ENCODE measurements at places on chromosomes 16 and 17. TPM values are rescaled to one million over a fixed set of nuclear protein-coding genes. Genes with fewer than 3 reads are reported as not detected.

- DNase-seq: no peak
- no peaks in the 10 kb centered on the region for H3K4me1 ChIP-seq
- no peaks in the 10 kb centered on the region for H3K27me3 ChIP-seq
- no peaks in the 10 kb centered on the region for H3K36me3 ChIP-seq
- no peak overlapping the region for H3K27ac ChIP-seq
Measured at GRCh38 chr16:59514651-59515050, 780.5 kb upstream of the GOT2 start.

The NPTX1 gene
- 2.0 TPM for total RNA-seq

- peaks cover 18% of the 10 kb centered on the region for H3K36me3 ChIP-seq
- no peaks in the 10 kb centered on the region for H3K27me3 ChIP-seq
- DNase-seq: peak; percentile 97
- peak within 1 kb of the TSS; percentile 97 for H3K27ac ChIP-seq
- H3K4me1 ChIP-seq: peaks cover 52% of the 10 kb centered on the region
Measured at GRCh38 chr17:7687072-7687907, at the start of gene TP53. Gene TP53 (minus strand): TSS chr17:7687490. CDS start chr17:7676594, 10,896 bp downstream.

The CHST5 gene
- total RNA-seq: 2.3 TPM

DNA sequence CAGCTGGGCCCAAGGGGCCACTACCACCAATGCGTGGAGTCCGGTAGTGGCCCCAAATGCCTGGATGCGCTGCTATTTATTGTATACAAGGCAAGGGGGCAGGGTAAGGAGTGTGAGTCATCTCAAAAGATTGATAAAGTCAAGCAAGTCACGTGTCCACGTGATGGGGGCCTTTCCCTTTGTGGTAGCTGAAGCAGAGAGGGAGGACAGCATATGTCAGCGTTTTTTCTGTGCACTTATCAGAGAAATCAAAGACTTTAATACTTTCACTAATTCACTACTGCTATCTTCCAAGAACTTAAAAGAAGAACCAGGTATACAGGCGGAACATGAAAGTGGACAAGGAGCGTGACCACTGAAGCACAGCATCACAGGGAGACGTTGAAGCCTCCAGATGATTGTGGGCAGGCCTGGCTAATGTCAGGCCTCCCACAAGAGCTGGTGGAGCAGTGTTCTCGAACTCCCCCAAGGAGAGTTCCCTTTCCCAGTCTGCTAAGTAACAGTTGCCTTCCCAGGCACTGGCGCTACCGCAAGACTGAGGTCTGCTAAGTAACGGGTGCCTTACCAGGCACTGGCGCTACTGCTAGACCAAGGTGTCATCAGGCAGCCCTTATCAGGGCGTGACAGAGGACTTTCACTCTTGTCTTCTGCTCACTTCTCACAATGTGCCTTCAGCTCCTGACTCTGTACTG is 10.8 kb upstream of the ASB16 start:
- no peak overlapping the region for H3K27ac ChIP-seq
- no peaks in the 10 kb centered on the region for H3K36me3 ChIP-seq
- H3K27me3 ChIP-seq: no peaks in the 10 kb centered on the region
- no peaks in the 10 kb centered on the region for H3K4me1 ChIP-seq

The SNAI3 gene
- total RNA-seq: 2.6 TPM

The TBC1D3G gene
- not detected for total RNA-seq

- no peaks in the 10 kb centered on the region for H3K36me3 ChIP-seq
- peaks cover 62% of the 10 kb centered on the region for H3K27me3 ChIP-seq
- no peak for DNase-seq
- no peak overlapping the region for H3K27ac ChIP-seq
Measured at GRCh38 chr17:50566886-50567285, 6.4 kb downstream of the CACNA1G start.

GRCh38 chr17:63406689-63407330 is 39.3 kb downstream of the CYB561 start:
- H3K4me3 ChIP-seq: no peak overlapping the region
- no peaks in the 10 kb centered on the region for H3K27me3 ChIP-seq
- peak; percentile 75 for DNase-seq
- H3K36me3 ChIP-seq: peaks cover 13% of the 10 kb centered on the region
- peaks cover 6% of the 10 kb centered on the region for H3K4me1 ChIP-seq
- no peak overlapping the region for H3K27ac ChIP-seq

DNA sequence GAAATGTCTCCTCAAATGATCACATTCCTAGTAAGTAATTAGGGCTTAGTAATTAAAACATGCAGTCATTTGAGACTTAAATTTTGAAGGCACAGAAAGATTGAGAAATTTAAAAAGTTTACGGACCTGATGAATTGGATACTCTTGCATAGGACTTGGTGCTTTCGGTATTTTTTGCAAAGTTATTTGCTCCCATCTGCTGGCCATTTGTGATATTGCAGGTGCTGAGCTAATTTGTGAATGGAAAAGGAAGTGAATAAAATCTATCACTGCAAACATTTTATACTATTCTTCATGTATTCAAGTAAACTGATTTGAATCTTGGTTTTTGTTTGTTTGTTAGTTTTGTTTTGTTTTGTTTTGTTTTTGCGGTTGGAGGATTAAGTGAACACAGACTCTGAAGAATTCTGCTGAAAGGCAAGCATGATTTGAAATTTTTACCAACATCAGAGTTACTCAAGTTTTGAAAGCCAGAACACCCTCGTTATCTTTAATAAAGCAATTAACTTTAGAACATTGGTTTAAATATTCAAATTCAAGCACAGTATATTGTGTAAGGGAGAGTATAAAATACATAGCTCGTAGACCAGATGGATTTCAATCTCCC is 689.5 kb upstream of the RBFOX1 start:
- H3K4me3 ChIP-seq: no peak overlapping the region
- H3K4me1 ChIP-seq: no peaks in the 10 kb centered on the region
- no peaks in the 10 kb centered on the region for H3K27me3 ChIP-seq
- H3K36me3 ChIP-seq: no peaks in the 10 kb centered on the region

DNA sequence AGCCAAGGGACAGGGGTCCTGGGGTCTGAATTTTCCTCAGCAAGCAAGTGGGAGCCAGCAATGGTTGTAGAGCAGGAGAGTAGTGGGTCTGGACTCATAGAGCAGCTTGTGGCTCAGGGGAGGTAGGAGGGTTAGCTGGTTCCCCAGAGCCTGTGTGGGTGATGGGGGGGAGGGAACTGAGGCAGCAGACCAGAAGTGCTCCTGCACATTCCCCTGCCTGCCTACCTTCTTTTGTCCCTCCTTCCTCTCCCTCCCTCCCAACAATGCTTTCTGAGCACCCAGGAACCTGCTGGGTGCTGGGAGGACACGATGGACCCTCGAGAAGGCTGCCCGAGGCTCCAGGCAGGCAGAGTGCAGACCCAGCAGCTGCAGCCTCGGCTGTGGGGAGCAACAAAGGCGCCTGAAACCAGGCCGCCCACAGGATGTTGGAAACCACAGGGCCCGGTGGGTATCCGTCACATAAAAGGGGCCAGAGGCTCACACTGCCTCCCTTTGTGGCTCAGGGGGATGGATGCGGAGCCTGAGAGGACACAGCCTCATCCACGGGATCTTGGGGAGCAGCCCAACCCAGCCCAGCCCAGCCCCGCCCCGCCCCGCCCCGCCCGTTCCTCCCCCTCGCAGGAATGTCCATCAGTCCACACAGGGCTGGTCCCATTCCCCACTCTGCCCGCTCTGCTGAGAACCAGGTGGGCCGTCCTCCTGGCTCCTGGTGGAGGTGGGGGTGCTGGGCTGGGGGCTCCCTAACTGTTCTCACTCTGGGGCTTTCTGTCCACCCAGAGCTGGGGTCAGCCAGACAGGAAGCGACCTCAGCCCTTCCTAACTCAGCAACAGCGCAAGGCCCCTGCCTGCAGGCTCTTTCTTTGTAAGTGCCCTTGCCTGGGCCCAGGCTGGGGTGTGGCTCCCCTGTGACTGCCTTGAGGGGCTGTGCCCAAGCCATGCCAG is 1.7 kb upstream of the NLRC3 start:
- peaks cover 25% of the 10 kb centered on the region for H3K36me3 ChIP-seq
- no peak overlapping the region for H3K4me3 ChIP-seq
- H3K27me3 ChIP-seq: peaks cover 9% of the 10 kb centered on the region
- H3K4me1 ChIP-seq: peaks cover 18% of the 10 kb centered on the region
- peak; percentile 45 for DNase-seq
- H3K27ac ChIP-seq: peak overlapping the region; percentile 30

DNA sequence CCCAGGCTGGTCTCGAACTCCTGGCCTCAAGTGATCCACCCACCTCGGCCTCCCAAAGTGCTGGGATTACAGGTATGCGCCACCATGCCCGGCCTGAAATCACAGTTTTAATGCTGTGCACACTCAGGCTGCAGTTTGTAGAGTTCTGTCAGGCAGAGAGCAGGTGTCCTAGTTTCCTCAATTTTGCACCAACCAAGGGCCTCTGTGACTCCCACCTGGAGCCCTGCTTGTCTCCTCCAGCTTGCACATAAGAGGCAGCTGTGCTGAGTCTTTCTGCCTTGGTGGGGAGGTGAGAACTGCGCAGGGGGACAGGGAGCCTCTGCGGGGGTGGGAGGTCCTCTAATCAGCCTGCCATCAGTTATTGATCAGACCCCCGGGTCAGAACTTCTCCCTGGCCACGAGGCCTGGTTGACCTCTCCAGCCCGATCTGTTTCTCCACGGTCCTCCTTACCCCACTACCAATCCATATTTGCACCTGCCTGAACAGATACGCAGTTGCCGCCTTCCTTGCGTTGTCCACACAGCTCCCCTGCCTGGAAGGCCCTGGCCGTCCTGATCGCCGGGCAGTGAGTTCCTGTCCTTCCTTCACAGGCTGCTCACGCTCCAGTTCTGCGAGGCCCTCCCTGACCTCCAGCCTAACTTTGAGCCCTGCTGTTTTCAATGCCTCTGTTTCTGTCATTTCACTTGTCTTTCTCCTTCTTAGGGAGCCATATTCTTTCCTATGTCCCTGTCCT is 48.1 kb upstream of the SIAH1 start:
- H3K27ac ChIP-seq: no peak overlapping the region
- H3K4me1 ChIP-seq: no peaks in the 10 kb centered on the region
- no peak for DNase-seq

The KCNH4 gene
- total RNA-seq: not detected

DNA sequence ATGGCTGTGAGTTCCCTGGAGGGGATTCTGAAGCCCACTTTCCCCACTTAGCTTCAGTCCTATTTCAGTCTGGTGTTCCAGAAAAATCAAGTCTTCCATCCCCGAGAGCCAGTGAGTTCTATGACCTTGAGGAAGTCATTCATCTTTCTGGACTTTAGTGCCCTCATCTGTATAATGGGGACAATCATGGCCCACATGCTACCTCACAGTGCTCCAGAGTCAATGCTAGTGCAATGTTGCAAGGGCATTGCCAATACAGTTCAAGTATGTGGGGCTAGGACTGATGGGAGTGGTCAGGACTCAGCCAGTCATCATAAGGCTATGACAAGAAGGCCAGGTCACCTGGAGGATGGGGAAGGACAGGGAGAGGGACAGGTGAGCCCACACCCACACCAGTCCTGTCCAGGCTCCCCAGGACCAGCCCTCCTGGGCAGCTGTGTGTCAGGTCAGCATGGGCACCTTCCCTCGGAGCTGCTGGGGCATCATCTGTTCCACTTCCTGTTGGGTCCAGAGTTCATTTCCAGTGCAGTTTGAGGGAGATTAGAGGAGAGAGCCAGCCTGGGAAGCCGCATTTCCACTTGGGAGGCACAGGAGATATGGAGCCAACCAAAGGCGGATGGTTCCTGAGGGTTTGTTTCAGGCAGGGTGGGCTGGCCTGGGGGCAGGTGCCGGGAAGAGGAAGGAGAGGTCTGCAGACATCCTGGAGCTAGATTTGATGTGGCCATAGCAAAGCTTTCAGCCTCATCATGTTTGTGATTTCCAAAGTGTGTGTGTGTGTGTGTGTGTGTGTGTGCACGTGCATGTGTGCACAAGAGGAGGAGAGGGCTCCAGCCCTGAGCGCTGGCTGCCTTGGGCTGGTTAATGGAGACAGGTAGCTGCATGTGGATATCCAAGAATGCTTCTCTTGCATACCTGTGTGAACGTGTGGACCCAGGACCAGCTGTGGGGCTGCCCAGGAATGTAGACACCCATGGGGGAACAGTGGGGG is 3.9 kb upstream of the WNT9B start:
- peaks cover 30% of the 10 kb centered on the region for H3K27me3 ChIP-seq
- no peak overlapping the region for H3K27ac ChIP-seq
- no peak overlapping the region for H3K4me3 ChIP-seq

The WNT3 gene
- 0.29 TPM for total RNA-seq

GRCh38 chr17:45949755-45950320 is 49.2 kb upstream of the STH start:
- H3K27me3 ChIP-seq: peaks cover 42% of the 10 kb centered on the region
- H3K36me3 ChIP-seq: no peaks in the 10 kb centered on the region
- no peak overlapping the region for H3K27ac ChIP-seq
- peaks cover 15% of the 10 kb centered on the region for H3K4me1 ChIP-seq

DNA sequence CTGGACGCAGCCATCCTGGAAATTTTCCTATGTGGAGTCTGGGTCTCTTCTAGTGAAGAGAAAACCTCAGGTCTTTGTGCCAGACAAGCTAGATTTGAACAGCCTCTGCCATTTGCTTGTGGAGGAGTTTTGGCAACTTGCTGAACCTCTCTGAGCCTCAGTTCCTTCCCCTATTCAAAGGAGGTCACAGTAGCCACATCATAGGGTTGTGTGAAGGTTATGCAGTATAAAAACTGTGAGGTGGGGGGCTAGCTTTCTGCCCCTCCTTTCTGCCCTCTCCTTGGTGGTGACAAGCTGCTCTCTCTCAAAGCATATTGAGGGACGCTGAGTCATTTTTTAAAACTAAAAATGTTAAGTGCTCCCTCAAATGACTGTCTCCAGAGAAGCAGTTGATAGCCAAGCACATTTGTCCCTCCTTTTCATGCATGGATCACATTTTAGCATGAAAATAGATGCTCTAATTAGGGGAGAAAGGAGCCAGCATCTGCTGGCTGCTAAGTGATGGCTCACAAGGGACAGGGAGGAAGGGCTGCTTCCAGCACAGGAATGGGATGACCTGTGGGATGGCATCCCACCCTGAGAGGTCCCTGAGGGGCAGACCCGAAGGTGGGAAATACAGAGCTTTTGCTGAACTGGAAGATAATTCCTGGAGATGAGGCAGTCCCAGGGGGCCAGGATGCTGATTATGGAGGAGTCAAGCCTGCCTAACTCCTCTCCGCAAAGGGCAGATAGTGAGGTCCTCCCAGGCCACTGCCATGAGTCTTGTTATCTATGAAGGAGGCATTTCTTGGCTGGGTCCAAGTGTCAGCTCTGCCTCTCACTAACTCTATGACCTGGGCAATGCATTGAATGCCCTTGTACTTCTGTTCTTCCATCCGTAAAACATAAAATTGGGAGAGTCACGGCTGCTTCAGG is 218.8 kb downstream of the RAB11FIP4 start:
- no peak overlapping the region for H3K4me3 ChIP-seq
- no peaks in the 10 kb centered on the region for H3K27me3 ChIP-seq
- DNase-seq: no peak
- H3K4me1 ChIP-seq: no peaks in the 10 kb centered on the region
- no peak overlapping the region for H3K27ac ChIP-seq
- H3K36me3 ChIP-seq: no peaks in the 10 kb centered on the region

All from stomach (tissue), 19 donors.